ENCODE measurements at places on chromosomes 2 and 18. TPM values are rescaled to one million over a fixed set of nuclear protein-coding genes. Genes with fewer than 3 reads are reported as not detected.

GRCh38 chr2:12807907-12808810, 91.4 kb downstream of the TRIB2 start:
- DNase-seq: no peak
- H3K27ac ChIP-seq: no peak overlapping the region
- no peak overlapping the region for H3K4me3 ChIP-seq
- no peaks in the 10 kb centered on the region for H3K36me3 ChIP-seq

GRCh38 chr18:65968239-65969004, 217.6 kb downstream of the CDH7 start:
- H3K4me3 ChIP-seq: no peak overlapping the region
- peaks cover 8% of the 10 kb centered on the region for H3K27me3 ChIP-seq
- H3K4me1 ChIP-seq: peaks cover 1% of the 10 kb centered on the region
- H3K36me3 ChIP-seq: no peaks in the 10 kb centered on the region
- DNase-seq: no peak

GRCh38 chr2:224722770-224723169, 6.6 kb upstream of the CCDC195 start:
- DNase-seq: no peak
- no peaks in the 10 kb centered on the region for H3K27me3 ChIP-seq
- no peak overlapping the region for H3K4me3 ChIP-seq
- H3K4me1 ChIP-seq: no peaks in the 10 kb centered on the region
- H3K27ac ChIP-seq: no peak overlapping the region

DNA sequence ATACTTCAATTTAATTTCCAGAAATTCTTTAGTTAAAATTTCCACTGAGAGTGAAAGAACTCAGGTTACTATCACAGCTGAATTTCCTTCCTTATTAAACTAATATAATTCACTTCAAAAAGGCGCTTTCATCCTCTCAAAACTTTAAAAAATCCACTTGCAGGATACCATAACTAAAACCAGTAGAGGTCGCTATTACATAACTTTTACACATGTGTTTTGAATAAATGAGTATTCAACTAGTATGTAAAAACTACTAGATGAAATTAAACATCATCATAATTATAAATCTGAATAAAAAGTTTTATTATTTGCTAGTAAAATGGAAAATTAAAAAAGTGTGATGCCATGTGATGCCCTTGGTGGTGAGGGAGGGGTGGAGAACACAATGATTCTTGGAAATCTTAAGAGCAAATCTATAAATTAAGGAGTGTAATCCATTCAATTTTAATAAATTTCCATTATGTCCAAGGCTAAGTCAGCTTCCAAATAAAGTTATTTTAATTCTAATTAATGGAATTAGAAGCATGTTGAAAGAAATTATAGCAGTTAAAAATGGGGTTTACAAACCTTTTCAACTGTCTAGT, 61.4 kb downstream of the SOS1 start:
- no peaks in the 10 kb centered on the region for H3K27me3 ChIP-seq
- peaks cover 4% of the 10 kb centered on the region for H3K36me3 ChIP-seq
- H3K4me1 ChIP-seq: no peaks in the 10 kb centered on the region
- DNase-seq: no peak
- H3K4me3 ChIP-seq: no peak overlapping the region

The DPYSL5 gene
- 70.3 TPM for total RNA-seq
